NCI-H1092 (cell line): ENCODE measurements at places on chromosomes 11 and 22.

DNA sequence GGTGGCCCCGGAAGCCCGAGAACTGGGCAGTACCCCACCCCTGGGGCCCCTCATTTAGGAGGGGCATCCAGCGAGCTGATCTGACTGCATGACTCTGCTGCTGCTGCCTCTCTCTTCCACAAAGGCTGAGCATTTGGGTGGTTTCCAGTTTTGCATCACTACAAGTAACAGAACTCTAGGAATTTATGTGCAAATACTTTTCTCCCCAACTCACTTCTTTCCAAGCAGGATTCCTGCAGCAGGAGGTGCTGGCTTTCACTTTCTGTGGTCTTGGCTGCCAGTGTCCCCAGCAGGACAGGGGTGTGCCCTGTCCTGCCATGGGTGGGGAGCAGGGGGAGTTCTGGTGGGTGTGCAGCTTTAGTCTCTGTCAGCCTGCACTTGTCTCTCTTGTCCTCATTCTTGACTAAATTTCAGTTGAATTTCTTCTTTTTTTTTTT is 21.2 kb downstream of the UPB1 start:
- no peak for DNase-seq

DNA sequence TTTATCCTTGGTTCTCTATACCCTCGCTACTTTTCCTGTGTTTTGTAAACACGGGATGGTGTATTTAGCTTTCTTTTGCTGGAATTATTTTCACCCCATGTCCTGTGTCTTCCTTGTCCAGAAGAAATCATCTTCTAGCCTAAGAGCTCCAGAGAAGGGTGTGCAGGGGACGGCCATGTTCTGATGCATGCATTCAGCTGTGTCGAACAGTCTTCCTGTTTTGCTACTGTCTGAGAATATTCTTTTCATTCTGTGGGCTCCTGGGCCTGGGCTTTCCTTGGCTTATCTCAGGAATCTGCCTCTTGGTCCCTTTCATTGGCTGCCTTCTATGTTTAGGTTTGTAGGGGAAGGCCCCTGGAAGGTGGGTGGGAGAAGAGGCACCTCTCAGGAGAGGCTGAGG is 10.6 kb upstream of the PLET1 start:
- DNase-seq: no peak

DNA sequence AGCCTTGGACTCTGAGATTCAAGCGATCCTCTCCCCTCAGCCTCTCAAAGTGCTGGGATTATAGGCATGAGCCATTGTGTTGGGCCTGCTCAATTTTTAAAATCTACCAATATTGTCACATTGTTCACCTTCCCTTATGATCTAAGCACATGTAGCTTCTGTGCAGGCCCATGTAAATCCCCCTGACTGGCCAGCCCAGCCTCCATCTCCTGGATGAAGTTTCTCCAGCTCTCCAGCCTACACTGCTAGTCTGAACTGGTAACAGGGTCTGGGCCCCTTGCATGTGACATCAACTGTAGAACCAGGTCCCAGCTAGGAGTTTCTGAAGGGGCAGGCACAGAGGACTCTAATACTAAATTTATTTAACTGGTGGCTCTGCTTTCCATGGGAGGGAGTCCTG is 32.8 kb upstream of the YPEL1 start:
- no peak for DNase-seq

DNA sequence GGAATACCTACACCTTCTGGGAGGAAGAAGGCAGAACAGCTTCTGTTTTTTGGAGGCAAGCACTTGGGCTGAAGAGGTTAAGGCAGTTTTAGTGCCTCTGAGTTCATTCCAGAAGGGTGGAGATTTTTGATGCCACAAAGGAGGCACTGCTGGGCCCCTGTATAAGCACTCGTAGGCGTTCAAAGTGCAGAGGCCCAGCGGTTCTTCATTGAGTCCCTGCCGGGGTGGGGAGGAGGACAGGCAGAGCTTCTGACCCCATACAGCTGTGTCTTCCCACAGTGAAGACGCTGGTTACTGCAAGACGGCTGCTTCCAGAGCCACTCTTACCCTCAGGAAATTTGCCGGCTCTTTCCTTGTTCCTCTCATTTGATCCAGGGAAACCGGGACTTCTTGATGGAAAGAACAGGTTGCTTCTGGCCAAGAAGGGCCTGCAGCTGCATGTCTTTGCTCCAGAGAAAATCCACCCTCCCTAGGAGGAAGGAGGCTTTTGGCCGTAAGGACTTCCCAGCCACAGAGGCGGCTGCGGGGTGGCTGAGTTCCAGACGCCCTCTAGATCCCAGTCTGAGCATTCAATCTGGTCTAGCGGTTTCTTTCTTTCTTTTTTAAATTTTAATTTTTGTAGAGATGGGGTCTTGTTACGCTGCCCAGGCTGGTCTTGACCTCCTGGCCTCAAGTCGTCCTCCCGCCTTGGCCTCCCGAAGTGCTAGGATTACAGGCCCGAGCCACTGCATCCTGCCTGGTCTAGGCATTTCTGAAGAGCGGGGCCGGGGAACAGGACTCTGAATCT is 9.4 kb downstream of the ADAMTS15 start:
- DNase-seq: no peak

DNA sequence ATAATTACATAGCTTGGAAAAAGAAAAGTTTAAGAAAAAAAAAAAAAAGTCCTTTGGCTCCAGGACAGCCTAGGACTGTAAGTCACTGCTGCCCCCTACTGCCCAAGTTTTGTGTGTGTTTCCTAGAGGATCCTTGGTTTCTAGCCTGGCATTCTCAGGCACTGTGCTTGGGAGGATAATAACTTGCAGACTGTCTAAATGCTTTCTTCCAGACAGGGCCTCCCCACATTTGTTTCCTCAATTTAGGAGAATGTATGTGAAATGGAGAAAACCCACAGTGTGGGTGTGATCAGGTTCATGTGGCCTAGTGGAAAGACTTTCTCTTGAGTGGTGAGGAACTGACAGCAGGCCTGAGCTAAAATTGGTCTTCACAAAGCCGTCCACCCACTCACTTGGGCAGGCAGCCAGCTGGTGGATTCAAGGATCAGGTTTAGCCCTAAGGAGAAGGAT is 191.0 kb downstream of the NAV2 start:
- DNase-seq: peak; percentile 40

DNA sequence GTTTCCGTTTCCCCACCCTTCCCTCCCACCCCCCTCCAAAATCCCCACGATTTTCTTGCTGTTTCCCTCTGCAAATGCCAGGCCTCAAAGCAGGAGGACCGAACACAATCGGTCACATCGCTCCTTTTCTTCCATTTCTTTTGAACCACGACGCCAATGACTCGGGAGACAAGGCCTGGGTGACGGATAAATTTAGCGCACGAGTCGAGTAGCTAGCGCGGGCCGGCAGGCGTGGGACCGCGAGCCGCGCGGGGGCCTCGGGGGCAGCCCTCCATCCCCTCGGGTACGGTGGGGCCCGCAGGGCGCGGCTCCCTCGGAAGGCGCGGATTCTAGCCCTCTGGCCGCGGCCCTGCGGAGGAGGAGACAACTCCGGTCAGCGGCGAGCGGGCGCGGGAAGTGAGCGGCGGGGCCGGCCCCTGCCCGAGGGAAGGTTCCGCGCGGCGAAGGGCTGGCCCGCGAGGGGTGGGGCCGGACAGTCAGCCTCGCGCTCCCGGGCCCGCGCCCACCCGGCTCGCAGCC is 414 bp downstream of the JOSD1 start:
- DNase-seq: peak; percentile 12

DNA sequence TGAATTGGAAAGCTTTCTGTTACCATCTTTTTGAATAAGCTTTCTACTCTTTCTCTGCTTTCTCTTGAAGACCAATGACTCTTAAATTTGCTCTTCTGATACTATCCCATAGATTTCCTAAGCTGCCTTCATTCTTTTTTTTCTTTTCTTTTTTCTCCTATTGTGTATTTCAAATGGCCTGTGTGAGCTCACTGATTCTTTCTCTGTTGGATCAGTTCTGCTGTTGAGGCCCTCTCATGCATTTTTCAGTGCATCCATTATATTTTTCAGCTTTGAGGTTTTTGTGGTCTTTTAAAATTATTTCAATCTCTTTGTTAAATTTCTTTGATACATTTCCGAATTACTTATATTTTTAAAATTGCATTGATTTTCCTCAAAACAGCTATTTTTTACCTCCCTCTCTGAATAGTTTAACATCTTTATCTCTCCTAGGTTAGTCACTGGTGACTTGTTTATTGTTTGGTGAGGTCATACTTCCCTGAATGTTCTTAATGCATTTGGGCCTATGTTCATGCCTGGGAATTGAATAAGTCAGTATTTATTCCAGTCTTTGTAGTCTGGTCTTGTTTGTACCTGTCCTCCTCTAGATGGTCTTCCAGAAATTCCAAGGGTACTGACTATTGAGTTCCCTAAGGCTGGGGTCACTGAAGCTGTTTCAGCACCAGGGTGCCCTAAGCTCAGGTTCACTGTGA is 110.6 kb upstream of the SERPIND1 start:
- DNase-seq: no peak

- DNase-seq: no peak
Observed at GRCh38 chr22:47000256-47000655, 237.8 kb downstream of the TBC1D22A start.

- DNase-seq: no peak
Observed at GRCh38 chr11:2302896-2303626, 1.2 kb downstream of the TSPAN32 start.

GRCh38 chr11:57476757-57477506 is 16.6 kb downstream of the RTN4RL2 start:
- no peak for DNase-seq

DNA sequence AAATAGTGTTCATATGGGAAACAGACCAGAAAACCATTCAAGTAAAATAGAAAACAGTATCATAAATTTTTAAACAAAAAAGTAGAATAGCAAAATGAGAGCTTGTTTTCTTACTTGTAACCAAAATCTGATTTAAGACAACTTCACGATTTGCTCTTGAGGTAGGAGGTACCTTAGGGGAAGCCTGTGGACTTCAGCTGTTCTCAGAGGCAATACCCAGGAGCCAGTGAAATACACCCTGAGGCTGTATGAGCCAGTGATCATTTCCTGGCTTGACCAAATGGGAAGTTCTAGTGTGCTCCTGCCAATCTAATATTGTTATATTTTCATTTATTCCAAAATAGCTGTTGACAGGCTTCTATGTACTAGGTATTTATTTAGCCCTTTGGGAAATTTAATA is 104.8 kb downstream of the ARHGAP42 start:
- DNase-seq: no peak

- DNase-seq: no peak
Observed at GRCh38 chr11:66846671-66847091, 3.4 kb downstream of the RCE1 start.

DNA sequence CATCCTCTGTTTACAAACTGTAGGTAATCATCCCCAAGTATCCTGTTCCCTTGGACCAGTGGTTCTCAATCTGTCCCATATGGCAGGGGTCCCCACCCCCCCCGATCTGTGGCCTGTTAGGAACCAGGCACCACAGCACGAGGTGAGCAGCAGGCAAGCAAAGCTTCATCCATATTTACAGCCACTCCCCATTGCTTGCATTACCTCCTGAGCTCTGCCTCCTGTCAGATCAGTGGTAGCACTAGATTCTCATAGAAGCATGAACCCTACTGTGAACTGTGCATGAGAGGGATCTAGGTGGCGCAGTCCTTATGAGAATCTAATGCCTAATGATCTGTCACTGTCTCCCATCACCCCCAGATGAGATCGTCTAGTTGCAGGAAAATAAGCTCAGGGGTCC is 33.4 kb upstream of the EIF3M start:
- DNase-seq: no peak

- DNase-seq: no peak
Observed at GRCh38 chr22:45413013-45413367, 409 bp downstream of the SMC1B start.
